ELF-1 (cell line): ENCODE measurements at places on chromosomes 5 and 9.

DNA sequence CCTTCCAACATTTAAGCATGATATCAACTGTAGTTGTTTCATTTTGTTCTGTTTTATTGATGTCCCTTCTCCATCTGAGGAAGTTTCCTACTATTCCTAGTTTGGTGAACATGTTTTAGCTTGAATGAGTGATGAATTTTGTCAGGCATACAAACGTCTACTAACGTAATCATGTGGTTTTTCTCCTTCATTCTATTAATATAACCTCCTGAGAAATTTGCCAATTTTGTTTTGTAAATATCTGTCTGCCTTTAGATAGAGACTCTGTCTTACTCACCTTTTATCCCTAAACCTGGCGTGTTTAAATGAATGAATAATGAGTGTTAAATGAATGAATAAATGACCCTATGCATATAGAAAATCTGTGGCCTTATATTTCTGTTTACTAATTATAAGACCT lies 26.5 kb upstream of the NREP start:
- DNase-seq = no peak

DNA sequence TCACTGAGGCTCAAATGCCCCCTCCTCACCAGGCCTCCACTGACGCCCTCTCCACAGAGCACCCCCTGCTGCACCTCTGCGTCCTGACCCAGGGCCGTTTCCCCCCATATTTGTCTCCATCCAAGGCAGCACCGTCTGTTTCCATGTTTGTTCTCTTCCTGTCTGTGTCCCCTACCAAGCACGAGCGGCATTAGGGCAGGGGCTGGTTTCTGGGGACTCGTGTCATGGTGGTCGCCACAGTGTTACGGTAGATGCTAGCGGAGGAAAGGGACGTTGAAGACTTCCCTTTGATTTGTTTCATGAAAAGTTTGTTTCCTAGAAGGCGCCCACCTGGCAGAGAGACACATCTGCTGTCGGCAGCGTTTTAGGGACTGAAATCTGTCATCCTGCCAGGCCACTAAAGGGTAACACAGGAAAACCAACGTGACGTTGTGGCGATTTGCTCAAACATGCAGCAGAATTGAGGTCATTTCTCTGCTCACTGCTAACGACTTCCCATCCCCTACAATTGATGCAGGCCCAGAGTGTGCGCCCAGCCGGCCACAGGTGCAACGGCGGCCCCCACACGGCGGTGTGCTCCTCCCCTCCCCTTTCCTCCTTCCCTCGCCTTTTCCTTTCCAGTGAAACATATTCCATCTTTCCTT lies 79.3 kb upstream of the IRX4 start:
- no peak for DNase-seq

DNA sequence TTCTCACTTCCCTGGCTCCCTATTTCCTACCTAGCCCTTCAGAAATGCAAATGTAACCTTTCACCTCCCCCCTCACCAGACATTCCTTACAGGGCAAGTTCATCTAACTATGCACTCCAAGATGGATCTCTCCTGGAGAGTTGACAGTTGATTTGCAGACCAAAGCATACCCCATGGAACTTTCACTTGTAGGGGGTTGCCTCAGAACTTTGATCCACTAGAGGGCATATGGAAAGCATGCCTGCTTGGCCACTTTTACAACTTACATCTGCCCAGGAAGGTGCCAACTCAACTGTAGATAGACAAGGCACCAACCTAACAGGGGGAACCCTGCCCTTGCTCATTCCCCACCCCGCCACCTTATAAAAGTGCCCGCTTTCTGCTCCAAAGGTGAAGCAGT lies 187.8 kb downstream of the NXNL2 start:
- DNase-seq = peak; percentile 46

DNA sequence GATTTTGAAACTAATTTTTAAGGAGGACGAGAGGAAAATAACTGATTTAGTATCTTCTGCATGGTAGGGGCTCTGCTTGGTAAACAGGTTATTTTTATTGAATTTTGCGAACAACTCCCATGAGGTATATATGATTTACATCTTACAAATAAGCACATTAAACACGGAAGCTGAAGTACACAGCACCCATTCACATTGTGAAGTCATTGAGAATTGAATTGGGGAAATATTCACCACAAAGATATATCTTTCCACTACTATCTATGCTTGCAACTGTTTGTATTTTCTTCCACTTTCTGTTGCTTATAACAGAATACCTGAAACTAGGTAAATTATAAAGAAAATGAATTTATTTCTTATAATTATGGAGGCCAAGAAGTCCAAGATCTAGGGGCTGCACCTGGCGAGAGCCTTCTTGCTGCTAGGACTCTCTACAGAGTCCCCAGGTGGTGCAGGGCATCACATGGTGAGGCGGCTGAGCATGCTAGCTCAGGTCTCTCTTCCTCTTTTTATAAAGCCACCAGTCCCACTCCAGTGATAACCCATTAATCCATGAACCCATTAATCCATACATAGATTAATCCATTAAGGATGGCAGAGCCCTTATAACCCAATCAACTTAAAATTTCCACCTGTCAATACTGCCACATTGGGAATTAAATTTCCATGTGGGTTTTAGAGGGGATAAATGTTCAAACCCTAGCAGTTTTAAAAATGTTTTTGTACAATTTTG lies 79.0 kb upstream of the ZNF608 start:
- DNase-seq = no peak

GRCh38 chr9:120252248-120252647 lies 327.7 kb downstream of the CDK5RAP2 start:
- no peak for DNase-seq

GRCh38 chr5:3194271-3194670 lies 401.4 kb upstream of the IRX1 start:
- no peak for DNase-seq

- DNase-seq = no peak
Observed at GRCh38 chr9:133366435-133366834, 9.4 kb downstream of the SURF4 start.

- no peak for DNase-seq
Observed at GRCh38 chr9:78562021-78562420, 265.1 kb downstream of the PSAT1 start.

DNA sequence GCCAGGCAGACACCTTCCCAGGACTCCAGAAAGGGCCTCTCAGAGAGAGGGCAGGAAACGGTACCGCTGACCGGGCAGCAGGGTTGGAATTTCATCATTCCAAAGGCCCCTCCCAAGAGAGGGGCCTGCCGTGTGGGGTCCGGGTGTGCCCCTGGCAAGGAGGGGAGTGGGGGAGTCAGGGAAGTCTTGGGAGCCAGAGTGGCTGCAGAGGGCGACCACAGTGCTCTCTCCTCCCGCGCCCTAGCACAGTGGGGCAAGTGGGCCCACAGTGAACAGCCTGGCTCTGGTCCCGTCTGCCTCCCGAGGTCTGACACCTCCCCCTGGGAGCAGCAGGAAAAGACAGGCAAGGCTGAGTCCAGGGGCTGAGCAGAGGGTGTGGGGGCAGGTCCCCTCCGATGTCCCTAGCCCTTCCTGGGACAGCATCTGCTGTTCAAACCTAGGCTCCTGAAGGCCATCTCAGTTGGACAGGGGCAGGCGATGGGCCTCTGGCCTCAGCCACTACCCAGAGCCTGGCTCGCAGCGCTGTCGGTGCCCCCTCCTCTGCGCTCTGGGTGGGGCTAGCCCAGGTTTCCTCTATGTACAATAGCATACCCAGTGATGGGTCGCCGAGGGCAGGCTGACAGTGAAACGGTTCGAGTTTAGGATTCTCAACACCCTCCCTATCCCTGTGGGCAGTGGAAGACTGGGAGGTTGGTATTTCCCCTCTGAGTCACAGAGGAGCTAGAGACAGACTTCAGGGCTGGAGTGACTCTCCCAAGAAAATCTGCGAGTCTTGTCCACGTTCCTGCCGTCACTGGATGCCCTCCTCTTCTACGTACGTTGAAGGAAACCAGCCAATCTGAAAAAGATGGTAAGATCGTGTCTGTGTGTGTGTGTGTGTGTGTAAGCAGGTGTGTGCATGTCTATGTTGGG lies 25.4 kb upstream of the SARDH start:
- no peak for DNase-seq

- DNase-seq = no peak
Observed at GRCh38 chr5:33372721-33373472, 67.9 kb upstream of the TARS1 start.
